ENCODE measurements at places on chromosomes 5 and 9. TPM values are rescaled to one million over a fixed set of nuclear protein-coding genes. Genes with fewer than 3 reads are reported as not detected.

- H3K36me3 ChIP-seq = no peaks in the 10 kb centered on the region
- no peak for DNase-seq
These were observed 93.0 kb upstream of the PAPPA start for GRCh38 chr9:116060631-116061030.

- H3K36me3 ChIP-seq = no peaks in the 10 kb centered on the region
- H3K4me3 ChIP-seq = no peak overlapping the region
- no peaks in the 10 kb centered on the region for H3K27me3 ChIP-seq
- DNase-seq = no peak
- H3K4me1 ChIP-seq = no peaks in the 10 kb centered on the region
These were observed 2.9 kb upstream of the SPINK5 start for GRCh38 chr5:148060881-148061280.

DNA sequence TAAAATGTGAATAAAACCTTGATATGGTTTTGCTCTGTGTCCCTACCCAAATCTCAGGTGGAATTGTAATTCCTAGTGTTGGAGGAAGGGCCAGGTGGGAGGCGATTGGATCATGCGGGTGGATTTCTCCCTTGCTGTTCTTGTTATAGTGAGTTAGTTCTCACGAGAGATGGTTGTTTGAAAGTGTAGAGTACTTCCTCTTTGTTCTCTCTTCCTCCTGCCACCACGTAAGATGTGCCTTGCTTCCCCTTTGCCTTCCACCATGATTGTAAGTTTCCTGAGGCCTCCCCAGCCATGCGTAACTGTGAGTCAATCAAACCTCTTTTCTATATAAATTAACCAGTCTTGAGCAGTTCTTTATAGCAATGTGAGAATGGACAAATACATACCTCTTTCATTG lies 34.9 kb downstream of the TARS1 start:
- no peaks in the 10 kb centered on the region for H3K4me1 ChIP-seq
- no peaks in the 10 kb centered on the region for H3K36me3 ChIP-seq
- H3K27ac ChIP-seq = no peak overlapping the region
- H3K4me3 ChIP-seq = no peak overlapping the region
- no peak for DNase-seq

- H3K4me3 ChIP-seq = no peak overlapping the region
- no peaks in the 10 kb centered on the region for H3K4me1 ChIP-seq
- DNase-seq = no peak
- no peak overlapping the region for H3K27ac ChIP-seq
These were observed 40.3 kb downstream of the ZNF354A start for GRCh38 chr5:178690208-178690607.

HAUS6 gene
- 7.4 TPM for total RNA-seq

CNTNAP3 gene
- 6.6 TPM for total RNA-seq

DNA sequence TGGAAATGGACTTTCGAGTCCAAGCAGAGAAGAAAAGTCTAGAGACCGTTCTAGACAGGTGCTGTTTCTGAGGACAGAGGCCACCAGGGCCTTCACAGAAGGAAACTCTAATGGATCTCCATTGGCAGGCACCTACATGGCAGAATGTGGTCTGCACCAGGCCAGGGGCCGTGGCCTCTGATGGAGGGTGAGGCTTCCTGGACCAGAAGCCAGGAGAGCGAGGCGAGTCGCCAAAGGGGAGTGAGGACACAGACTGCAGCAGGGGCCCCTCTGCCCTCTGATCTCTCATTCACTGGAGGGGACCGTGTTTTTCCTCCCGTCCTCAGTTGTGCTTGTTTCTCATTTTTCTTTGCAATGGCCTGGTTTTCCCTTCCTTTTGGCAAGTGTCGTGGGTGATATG lies 41.1 kb downstream of the ALG2 start:
- peaks cover 10% of the 10 kb centered on the region for H3K4me1 ChIP-seq
- no peak overlapping the region for H3K27ac ChIP-seq
- no peaks in the 10 kb centered on the region for H3K36me3 ChIP-seq
- no peak overlapping the region for H3K4me3 ChIP-seq

ARSI gene
- not detected for total RNA-seq

- no peak overlapping the region for H3K4me3 ChIP-seq
- H3K4me1 ChIP-seq = no peaks in the 10 kb centered on the region
- no peak overlapping the region for H3K27ac ChIP-seq
- H3K27me3 ChIP-seq = no peaks in the 10 kb centered on the region
These were observed 27.2 kb upstream of the CPLX2 start for GRCh38 chr5:175844174-175844573.

SAPCD2 gene
- 5.6 TPM for total RNA-seq

GRCh38 chr5:69032009-69032408 lies 61.8 kb upstream of the SLC30A5 start:
- no peaks in the 10 kb centered on the region for H3K4me1 ChIP-seq
- no peak overlapping the region for H3K4me3 ChIP-seq
- H3K27ac ChIP-seq = no peak overlapping the region
- no peaks in the 10 kb centered on the region for H3K36me3 ChIP-seq

DNA sequence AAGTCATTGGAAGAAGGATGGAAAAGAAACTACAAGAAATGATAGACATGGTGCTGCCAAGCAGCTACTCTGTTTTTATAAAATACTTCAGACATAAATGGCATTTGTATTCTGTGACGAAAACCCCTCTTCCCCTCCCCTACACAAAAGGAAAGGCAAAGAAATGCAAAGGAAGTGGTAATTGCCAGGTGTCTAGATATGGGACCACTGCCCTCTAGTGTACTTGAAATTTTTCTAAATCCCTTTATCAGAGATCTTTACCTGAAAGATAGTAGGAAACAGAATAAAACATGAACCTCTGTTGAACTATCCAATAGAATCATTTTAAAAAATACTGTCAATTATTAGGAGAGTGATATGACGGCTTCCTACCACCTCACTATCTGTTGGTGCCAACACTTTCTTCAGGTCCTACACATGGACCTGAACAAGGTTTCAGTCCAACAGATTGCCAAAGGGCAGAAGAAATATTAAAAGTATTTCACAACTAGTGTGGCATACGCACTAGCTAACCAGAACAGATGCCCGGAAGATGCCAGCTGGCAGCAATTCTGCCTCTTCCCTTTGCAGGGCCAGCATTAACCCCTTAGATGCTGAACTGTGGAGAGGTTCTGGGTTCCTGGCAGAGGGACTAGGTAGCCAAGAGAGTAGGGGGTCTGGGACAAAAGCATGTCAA lies 104.1 kb downstream of the TSSK1B start:
- no peak overlapping the region for H3K4me3 ChIP-seq
- no peak for DNase-seq
- no peaks in the 10 kb centered on the region for H3K36me3 ChIP-seq
- no peaks in the 10 kb centered on the region for H3K4me1 ChIP-seq

DNA sequence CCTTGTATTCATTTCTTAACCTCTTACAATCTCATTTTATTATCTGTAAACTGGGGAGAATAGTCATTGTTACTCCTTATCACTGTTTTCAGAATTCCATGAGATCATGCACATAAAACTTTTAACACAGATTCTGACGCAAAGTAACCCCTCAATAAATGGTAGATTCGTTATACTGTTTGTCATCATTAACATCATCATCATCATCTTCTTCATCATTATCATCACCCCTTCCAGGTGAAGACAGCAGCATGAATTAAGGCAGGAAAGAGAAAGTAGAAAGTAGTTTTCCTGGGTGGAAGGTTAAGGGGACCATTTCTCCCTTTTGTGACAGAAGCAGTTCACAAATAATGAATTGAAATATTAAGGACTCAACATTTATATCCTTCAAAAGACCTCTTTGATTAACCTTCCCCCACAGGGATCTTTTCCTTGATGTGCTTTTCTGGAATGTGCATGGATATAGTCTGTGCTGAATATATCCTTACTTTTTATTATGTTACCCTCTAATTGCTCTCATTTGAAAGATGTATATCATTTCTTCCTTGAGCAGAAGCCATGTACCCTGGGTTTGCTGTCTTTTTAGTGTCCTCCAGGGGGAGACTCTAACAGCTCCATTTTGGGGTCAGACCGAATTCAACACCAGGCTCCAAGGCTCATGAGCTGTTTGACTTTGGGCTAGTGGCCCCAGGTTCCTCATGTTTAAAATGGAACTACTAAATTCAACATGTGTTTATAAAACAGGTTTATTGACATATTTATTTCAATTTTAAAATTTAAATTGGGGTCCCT lies 1029.9 kb upstream of the WWC1 start:
- H3K27ac ChIP-seq = no peak overlapping the region
- no peaks in the 10 kb centered on the region for H3K4me1 ChIP-seq
- no peak overlapping the region for H3K4me3 ChIP-seq
- no peaks in the 10 kb centered on the region for H3K36me3 ChIP-seq

- H3K36me3 ChIP-seq = no peaks in the 10 kb centered on the region
- no peak overlapping the region for H3K27ac ChIP-seq
- H3K4me3 ChIP-seq = no peak overlapping the region
- H3K4me1 ChIP-seq = no peaks in the 10 kb centered on the region
- no peak for DNase-seq
- H3K27me3 ChIP-seq = no peaks in the 10 kb centered on the region
These were observed 57.4 kb downstream of the LHFPL2 start for GRCh38 chr5:78591138-78591612.

PCDHGB1 gene
- 0.27 TPM for total RNA-seq

DNA sequence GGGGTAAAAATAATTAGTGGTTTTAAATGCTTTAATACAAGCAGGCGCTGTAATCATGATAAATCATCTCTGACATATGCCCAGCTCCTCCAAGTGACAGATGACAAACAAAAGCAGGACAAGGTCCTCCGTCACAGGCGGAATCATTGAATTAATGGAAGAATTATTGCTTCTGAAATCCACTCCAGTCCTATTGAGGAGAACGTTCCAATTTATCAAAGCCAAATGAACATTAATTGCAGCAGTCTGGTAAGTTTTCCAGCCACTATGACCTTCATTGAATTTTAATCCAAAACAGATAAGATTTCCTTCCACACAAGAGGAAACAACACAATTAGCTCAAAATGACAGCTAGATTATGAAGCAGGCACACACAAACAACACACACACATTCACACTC lies 136.8 kb downstream of the ASTN2 start:
- no peak overlapping the region for H3K27ac ChIP-seq
- no peaks in the 10 kb centered on the region for H3K27me3 ChIP-seq
- no peaks in the 10 kb centered on the region for H3K36me3 ChIP-seq
- H3K4me3 ChIP-seq = no peak overlapping the region
- no peaks in the 10 kb centered on the region for H3K4me1 ChIP-seq

GRCh38 chr9:132234535-132234934 lies 72.7 kb downstream of the NTNG2 start:
- H3K27me3 ChIP-seq = no peaks in the 10 kb centered on the region
- no peak overlapping the region for H3K27ac ChIP-seq
- H3K4me3 ChIP-seq = no peak overlapping the region
- no peak for DNase-seq
- H3K4me1 ChIP-seq = no peaks in the 10 kb centered on the region

CEL gene
- 5.1 TPM for total RNA-seq

DNA sequence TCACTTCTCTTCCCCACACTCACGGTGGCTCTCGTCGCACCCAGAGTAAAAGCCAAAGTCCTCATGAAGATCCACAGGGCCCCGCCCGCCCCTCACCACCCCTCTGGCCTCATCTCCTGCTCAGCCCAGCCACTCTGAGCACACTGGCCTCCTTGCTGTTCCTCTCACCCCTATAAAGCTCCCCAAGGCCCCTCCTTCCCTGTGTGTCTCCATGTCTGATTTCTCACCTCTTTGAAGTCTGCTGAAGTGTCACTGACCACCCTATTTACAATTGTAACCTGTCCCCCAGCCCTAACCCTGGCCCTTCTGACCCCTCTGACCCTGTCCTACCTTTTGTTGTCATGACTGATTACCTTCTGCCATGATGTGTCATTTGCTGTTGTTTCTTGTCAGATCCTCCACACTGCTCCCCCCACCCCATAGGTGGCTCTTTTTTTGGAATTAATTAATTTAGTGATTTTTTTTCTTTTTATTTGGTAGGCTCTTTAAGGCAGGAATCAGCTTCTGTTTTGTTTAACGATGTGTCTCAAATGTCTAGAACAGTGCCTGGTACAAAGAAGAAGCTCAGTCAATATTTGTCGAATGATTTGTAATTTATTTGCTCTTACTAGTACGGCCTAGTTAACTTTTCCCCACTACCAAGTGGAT lies 90.2 kb downstream of the IQGAP2 start:
- no peak overlapping the region for H3K4me3 ChIP-seq
- peak; percentile 52 for DNase-seq
- H3K27ac ChIP-seq = no peak overlapping the region
- H3K27me3 ChIP-seq = no peaks in the 10 kb centered on the region

- H3K27ac ChIP-seq = no peak overlapping the region
- H3K4me1 ChIP-seq = no peaks in the 10 kb centered on the region
- H3K27me3 ChIP-seq = no peaks in the 10 kb centered on the region
- no peak for DNase-seq
- no peaks in the 10 kb centered on the region for H3K36me3 ChIP-seq
- no peak overlapping the region for H3K4me3 ChIP-seq
These were observed 361.4 kb upstream of the POU5F2 start for GRCh38 chr5:94102849-94103248.

GRCh38 chr9:86602715-86603114 lies 248.5 kb upstream of the TUT7 start:
- no peak overlapping the region for H3K4me3 ChIP-seq
- no peaks in the 10 kb centered on the region for H3K4me1 ChIP-seq
- H3K36me3 ChIP-seq = no peaks in the 10 kb centered on the region
- DNase-seq = no peak

AQP7 gene
- total RNA-seq = 5.0 TPM

GRCh38 chr5:172715421-172715780 lies 55.6 kb downstream of the DUSP1 start:
- no peak overlapping the region for H3K4me3 ChIP-seq
- H3K36me3 ChIP-seq = no peaks in the 10 kb centered on the region
- peaks cover 3% of the 10 kb centered on the region for H3K4me1 ChIP-seq
- DNase-seq = no peak

GRCh38 chr5:111685969-111686368 lies 71.0 kb downstream of the NREP start:
- H3K27ac ChIP-seq = no peak overlapping the region
- H3K4me1 ChIP-seq = no peaks in the 10 kb centered on the region
- H3K27me3 ChIP-seq = no peaks in the 10 kb centered on the region
- DNase-seq = no peak
- H3K36me3 ChIP-seq = no peaks in the 10 kb centered on the region

DNA sequence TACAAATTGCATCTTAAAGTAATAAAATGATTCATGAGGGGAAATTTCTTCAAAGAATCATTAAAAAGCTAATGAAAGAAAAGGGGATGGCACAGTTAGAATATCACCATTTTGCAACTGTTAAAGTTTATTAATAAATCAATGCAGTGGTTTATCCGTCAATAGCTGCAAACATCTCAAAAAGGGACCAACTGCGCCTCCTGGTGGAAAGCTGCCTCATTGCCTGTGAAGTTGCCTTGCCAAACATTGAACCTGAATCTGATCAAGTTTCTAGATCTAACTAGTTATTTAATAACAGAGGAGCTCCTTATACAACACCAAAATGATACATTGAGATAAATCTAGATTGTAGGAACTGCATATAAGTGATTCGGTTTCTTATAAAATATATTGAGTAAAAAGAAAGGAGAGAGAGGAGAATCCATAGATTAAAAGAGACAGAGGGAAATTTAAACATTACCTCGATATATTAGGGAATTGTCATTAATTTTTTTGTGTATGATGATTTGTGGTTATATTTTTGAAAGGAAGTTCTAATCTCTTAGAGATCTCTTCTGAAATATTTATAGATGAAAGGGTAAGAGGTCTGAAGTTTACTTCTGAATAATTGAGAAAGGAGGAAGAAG lies 6.9 kb upstream of the NDUFB6 start:
- no peaks in the 10 kb centered on the region for H3K27me3 ChIP-seq
- H3K4me1 ChIP-seq = no peaks in the 10 kb centered on the region
- no peaks in the 10 kb centered on the region for H3K36me3 ChIP-seq
- H3K27ac ChIP-seq = no peak overlapping the region
- H3K4me3 ChIP-seq = no peak overlapping the region
